Germinal center (tissue), 1 donor: ENCODE measurements at places on chromosomes 4 and X.
A peak's percentile ranks its signal among the peaks of the same experiment; 100 is the strongest.

- DNase-seq = no peak
These were observed 141.1 kb upstream of the KIT start for GRCh38 chr4:54516556-54517215.

- DNase-seq = no peak
These were observed 807 bp downstream of the SEL1L3 start for GRCh38 chr4:25861951-25862410.

- no peak for DNase-seq
These were observed 68.6 kb downstream of the CHST7 start for GRCh38 chrX:46642145-46642544.

DNA sequence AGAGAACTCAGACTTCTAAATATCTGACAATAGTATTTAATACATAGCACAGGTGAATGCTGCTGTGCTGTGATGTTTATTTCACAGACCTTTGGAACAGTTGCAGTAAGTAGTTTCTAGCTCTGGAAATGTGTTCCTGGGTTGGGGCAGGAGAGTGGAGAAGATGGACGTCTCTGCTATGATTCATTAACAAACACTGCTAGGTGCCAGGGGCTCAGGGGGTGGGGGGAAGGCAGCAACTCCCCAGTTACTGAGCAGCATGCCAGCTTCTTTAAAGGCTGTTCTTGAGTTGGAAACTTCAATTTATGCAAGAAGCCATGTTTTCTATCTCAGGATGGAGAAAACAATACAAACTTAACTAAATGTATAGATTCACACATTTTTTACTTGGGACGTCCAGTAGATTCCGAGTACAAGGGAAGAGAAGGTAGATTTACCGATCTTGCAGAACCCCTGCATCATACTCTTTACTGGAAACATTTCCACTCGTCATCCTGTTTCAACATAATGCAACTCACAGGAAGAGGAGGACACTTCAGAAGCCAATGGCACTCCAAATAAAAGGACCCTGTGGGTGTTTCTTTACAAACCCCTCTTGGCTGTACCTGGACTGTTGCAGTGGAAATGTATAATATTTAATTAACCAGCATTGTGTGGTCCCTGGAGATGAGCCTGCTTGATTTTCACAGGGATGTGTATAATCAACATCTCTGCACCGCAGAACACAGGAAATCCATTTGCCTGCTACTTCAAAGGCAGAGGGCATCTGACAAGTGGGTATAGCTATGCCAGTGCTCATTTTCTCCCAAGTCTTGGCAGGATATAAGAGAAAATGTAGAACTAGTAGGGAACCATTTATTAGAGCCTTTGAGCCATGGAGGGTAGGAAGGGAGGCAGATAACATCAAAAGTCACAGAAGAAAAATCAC lies 171.4 kb downstream of the SH3KBP1 start:
- no peak for DNase-seq

DNA sequence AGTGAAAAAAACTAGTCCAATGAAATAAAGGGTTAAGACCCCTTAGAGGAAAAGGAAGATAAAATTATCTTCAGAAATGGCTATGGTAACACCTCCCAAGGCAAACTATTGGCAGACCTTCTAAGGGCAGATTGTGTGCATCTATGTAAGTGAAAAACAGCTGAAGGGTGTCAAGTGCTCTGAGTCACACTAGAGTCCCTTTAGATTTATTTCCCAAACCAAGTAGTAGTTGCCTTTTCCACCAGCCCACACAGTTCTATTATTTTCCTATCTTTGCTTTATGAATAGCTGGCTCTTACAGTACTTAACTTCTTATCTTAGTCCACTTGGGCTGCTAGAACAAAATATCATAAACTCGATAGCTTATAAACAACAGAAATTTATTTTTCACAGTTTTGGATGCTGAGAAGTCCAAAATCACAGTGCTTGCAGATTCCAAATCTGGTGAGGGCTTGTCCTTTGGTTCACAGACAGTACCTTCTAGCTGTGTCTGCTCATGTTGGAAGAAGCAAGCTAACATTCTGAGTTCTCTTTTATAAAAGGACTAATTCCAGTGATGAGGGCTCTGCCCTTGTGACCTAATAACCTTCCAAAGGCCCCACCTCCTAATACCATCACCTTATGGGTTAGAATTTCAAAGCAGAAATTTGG lies 143.6 kb downstream of the GRID2 start:
- DNase-seq = no peak

GRCh38 chr4:16066586-16067128 lies 17.2 kb downstream of the PROM1 start:
- DNase-seq = no peak

GRCh38 chr4:88706574-88706973 lies 8.9 kb upstream of the NAP1L5 start:
- DNase-seq = no peak

- DNase-seq = no peak
These were observed 107.6 kb upstream of the BANK1 start for GRCh38 chr4:101682946-101683345.

GRCh38 chr4:173169428-173170181 lies 994 bp downstream of the GALNT7 start:
- DNase-seq = peak; percentile 85

DNA sequence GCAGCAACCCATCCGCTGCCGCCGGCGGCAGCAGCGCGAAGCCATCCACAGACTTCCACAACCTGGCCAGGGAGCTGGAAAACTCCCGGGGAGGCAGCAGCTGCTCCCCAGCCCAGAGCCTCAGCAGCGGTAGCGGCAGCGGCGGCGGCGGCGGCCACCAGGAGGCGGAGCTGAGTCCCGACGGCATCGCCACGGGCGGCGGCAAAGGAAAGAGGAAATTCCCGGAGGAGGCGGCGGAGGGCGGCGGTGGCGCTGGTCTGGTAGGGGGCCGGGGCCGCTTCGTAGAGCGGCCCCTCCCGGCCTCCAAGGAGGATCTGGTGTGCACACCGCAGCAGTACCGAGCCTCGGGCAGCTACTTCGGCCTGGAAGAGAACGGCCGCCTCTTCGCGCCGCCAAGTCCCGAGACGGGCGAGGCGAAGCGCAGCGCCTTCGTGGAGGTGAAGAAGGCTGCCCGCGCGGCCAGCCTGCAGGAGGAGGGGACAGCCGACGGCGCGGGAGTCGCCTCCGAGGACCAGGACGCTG lies 4.9 kb downstream of the PRDM8 start:
- peak; percentile 81 for DNase-seq

DNA sequence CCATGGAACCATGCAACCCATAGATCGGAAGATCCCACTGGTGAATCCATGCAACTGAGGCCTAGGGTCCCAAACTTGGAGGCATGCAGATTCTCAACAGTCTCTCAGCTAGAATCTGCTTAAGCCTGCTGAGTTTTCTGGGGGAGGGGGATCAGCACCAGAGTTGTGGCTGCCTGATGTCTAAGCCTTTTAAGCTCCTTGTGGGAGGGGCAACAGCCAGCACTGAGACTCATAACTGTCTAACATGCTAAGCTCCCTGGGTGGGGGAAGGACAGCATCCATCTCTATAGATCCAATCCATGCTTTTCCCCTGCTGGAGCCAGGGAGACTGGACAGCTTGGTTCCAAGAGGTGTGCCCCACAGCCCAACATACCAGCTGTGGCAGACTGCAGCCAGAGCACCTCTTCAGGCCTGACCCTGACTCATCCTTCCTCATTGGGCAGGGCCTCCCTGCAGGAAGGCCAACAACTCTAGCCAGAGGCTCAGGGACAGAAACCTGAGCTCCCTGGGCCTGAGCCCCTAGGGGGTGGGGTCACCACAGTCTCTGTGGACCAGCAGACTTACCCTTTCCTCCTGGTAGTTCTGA lies 300.1 kb upstream of the SLC7A11 start:
- DNase-seq = no peak

- peak; percentile 15 for DNase-seq
These were observed 53.8 kb upstream of the TBC1D14 start for GRCh38 chr4:6855692-6856297.

DNA sequence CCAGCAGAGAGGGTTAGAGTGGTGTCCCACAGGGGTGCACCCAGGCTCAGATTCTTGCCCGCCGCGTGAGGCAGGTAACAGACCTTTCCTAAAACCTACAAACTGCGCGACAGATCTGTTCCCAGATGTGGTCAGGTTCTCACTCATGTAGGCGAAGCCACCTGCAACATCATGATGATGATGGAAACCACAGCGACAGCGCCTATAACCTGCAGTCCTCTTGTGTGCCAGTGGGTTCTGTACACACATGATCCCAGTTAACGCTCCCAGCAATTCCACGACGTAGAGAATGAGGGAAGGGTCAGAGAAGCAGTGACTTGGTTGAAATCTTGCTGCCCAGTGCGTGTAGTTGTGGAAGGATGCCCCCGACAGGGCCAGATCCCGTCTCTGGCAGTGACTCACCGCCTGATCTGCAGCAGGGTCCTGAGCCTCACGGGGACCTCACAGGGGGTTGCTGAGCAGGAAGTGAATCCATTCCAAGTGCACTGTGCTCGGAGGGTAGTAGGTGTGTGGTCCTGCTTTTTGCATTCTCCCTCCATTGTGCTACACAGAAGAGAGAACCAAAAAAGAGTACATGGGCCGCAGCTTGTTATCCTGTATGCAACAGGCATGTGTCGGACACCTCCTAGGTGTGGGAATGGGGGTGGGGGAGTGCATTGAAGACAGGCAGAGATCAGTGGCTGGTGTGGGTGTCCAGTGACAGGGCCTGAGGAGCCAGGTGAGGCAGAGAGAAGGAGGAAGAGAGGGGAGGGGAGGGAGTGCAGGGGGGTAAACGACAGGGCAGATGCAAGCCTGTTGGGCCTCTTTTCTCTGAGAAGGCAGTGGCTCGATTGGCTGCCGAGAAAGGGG lies 66.6 kb downstream of the MTMR1 start:
- DNase-seq = no peak

GRCh38 chr4:112942077-112942476 lies 107.4 kb upstream of the ANK2 start:
- DNase-seq = no peak

- DNase-seq = no peak
These were observed 43.1 kb downstream of the MRPL1 start for GRCh38 chr4:77905651-77906263.
